ENCODE measurements at places on chromosomes 7 and 10.

DNA sequence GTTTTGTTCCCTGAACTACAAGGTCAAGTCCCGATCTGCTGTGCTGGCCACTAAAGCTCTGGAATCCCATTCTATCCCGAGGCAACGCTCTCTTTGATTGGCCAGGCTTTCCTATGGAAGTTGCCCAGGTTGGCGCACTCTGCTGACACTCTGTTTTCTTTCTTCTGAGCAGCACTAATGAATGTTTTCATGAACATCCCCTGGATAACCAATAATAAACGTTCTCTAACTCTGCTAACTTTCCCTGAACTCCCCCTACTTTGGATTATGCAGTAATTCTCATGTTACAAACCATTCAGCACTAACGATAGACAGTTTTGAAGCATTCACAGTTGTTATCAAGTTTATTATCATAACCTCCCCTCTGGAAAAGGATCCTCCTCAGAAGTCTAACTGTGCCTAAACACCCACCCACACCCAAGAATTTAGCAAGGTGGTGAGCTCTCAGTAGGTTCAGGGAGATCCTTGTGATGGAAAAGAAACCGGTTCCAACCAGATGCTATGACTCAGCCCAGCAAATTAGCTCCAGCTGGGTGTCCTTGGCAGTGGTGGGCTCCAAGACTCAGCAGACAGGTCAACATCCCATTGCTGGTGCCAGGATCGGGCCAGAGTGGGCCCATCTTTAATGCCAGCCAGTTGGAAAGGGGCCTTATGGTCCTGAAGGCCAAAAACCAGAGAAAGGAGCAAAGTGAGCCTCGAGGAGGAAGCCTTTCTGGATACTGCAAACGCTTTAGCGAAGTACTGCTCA is 68.4 kb downstream of the CREB3L2 start:
- ATAC-seq = no peak

GRCh38 chr7:119936836-119937235 is 336.1 kb upstream of the KCND2 start:
- ATAC-seq = no peak

DNA sequence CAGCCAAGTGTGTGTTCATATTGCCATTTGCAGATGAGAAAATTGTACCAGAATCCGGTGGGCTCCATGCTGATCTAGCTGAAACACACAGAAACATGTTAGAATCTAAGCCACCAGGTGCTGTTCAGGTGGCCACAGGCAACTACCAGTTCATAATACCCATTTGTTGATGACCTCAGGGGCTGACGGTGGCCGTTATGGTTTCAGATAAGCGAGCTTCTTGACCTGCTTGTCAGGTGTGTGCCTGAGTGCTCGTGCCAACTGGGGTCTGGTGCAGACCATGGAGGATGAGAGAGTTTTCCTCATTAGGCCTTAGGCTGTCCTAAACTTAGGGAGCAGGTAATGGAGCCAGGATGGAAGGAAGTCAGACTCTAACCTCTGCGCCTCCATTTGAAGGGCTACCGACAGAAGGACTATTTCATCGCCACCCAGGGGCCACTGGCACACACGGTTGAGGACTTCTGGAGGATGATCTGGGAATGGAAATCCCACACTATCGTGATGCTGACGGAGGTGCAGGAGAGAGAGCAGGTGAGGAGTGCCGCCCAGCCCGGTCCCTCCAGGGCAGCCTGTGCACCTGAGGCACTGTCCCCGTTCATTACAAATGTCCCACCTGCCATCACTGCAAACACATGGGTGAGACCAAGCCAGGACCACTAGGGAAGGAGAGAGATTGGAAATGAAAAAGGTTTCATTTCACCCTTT is 53.1 kb downstream of the MKI67 start:
- no peak for ATAC-seq

GRCh38 chr10:70901276-70901878 is 13.0 kb upstream of the PCBD1 start:
- ATAC-seq = no peak

- ATAC-seq = no peak
These were observed 5.5 kb upstream of the MNX1 start for GRCh38 chr7:157016024-157016351.

DNA sequence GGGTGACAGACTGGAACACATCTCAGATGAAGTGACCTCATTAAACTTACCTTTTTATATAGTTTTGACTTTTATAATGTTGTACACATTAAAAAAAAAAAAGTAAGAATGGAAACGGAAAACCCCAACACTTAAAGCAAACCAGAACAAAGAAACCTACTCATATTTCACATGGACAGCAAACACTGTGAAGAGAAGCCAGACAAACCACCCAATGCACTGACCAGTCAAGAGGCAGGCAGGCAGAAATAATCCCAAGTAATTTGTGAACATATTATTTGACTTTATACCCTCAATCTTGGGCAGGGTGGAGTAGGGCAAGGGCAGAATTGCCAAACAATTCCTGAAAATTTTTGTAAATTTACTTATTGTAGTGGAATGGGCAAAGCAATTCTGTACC is 39.8 kb downstream of the WAPL start:
- no peak for ATAC-seq

- no peak for ATAC-seq
These were observed 1.6 kb downstream of the GTF2IRD1 start for GRCh38 chr7:74455291-74455804.

DNA sequence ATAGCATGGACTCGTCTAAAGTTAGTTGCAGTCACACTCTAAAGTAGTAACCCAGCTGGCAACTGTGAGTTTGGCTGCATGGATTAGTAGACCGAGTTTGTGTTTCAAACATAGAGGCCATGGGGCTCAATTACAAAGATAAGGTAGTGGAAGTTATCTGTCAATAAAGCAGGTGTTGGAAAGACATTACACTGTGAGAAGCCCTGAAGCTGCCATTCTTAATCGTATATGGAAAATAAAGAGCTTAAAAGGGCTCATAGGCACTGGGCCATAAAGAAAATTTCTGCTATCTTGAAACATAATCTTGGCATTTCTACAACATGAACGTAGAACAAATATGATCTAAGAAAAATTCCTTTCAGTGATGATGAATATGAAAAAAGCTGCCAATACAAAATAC is 837.7 kb downstream of the REEP3 start:
- ATAC-seq = no peak

DNA sequence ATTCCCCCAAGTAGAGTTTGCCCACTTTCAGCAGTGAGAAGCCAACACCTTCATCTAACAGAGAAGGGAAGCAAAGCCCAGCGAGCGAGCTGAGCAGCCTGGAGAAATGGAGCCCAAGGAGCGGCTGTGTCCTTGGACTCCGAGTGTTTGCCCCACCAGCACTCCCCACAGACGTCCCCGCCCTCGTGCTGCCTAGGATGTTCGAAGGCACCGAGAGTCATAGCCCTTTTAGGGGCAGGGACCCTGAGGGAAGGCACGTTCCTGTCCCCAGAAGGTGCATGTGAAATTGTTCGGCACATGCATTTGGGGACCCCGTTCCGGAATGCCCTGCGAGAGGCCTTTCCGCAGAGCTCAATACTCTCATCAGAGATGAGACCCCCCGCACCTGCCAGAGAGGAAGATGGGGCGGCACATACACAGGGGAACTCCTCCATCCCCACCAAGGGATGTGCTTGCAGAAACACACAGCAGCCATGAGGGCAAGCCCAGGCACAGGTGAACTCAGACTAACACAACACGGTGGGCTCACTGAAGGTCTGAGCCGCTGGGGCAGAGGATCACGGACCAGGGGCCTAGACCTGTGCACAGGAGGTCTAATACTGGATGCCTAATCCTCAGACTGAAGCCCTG is 131.0 kb downstream of the DLG5 start:
- ATAC-seq = no peak

GRCh38 chr7:50352282-50352681 is 47.8 kb downstream of the IKZF1 start:
- peak; percentile 66 for ATAC-seq

GRCh38 chr7:95469848-95470247 is 15.9 kb upstream of the ASB4 start:
- ATAC-seq = no peak

GRCh38 chr7:137593115-137593711 is 249.7 kb upstream of the PTN start:
- no peak for ATAC-seq

- no peak for ATAC-seq
These were observed 920.9 kb downstream of the LRMDA start for GRCh38 chr10:76352300-76352699.

DNA sequence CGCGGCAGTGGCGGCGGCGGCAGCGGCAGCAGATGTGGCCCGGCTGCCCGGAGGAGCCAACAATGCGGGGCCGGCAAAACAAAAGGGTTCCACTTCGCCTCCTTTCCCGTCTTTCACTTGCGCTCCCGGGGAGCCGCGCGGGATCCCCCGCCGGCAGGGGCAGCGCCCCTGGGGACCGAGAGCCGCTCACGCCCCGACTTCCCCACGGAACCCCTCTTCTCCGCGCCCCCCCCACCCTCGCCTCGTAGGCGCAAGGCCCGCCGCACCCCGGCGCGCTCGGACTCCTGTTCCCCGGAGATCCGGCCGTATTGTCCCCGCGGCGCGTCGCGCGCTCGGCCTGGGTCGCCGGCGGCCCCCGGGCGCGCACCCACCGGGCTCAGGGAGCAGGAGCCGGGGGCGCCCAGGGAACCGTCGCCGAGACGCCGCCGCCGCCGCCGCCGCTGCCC is 854 bp downstream of the CTBP2 start:
- no peak for ATAC-seq

GRCh38 chr10:65396997-65397396 is 1528.8 kb upstream of the LRRTM3 start:
- no peak for ATAC-seq

DNA sequence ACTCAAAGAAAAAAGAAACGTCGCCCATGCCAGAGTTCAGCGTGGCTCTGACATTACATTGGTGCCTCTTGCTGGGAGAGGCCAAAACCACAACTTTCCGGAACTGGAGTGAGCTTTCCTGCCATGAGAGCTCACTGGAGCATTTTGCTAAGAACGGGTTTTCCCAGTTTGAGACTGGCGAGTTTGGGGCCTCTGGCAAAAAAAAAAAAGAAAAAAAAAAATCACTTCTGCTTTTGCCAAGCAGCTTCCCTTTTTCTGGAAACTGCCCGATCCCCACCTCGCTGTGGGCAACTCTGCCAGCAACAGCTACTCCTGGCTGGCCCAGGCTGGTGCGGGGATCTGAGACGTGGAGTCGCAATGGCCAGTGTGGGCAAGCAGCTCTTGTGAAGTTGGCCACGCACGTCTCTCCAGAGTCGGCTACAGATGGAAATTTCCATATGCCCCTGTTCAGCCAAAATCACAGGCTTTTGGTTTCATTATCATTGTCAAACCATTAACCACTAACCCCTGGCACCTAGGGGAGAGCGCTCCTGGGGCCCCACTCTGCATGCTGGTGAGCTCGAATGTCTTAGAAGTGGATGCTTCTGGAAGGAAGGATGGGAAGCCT is 25.7 kb downstream of the PRKAG2 start:
- ATAC-seq = peak; percentile 85

DNA sequence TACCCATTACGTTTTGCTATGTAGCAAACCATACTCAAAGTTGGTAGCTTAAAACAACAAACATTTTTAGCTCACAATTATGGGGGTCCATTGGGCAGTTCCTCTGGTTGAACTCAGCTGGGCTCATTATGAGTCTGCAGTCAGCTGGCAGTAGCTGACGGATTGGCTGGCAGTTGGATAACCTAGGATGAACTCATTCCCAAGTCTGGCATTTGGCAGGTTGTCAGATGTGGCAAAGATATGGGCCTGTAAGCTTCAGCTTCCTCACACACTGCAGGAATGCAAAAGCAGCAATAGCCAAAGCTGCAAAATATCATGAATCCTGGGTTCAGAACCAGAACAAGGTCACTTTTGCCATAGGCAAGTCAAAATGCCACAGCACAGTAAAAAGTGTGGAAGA is 412.2 kb upstream of the SORCS1 start:
- no peak for ATAC-seq

DNA sequence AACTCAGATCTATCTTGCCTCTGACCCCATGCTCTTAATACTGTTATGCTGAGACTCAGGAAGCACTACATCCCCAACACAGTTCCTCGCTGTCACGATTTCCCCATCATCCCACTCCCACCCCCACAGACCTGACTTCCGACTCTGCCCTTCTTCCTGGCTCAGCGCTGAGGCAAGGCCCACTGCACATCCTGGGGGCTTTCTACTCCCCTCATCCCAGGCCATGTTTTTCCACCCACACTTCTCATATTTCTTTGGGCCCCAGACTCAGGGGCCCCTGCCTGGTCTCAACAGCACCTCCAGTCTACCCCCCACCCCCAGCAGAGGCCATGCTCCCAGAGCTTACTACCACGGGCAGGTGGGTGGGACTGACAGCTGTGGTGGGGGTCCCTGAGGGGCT is 7.7 kb upstream of the NDST2 start:
- ATAC-seq = no peak

GRCh38 chr10:73999703-74000102 is 1.8 kb downstream of the VCL start:
- no peak for ATAC-seq

GRCh38 chr10:21162948-21163347 is 265.8 kb upstream of the NEBL start:
- no peak for ATAC-seq

GRCh38 chr10:114708717-114709335 is 50.8 kb upstream of the ABLIM1 start:
- no peak for ATAC-seq

- ATAC-seq = peak; percentile 25
These were observed 42.8 kb downstream of the CPXM2 start for GRCh38 chr10:123848564-123849457.

DNA sequence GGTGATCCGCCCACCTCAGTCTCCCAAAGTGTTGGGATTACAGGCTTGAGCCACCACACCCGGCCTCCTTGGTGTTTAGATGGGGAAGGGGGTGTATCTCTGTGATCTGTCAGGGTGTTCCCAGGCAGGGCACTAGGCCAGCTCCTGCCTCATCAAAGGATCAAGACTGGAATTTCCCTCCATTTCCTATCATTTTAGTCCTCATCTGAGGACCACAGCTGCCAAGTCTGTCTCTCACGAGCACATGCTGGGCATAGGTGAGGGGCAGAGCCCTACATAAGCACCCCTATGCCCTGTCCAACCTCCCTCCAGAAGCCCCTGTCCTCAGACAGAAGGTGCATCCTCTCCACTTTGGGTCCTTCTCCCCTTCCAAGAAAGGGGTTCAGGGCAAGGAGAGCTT is 19.5 kb downstream of the TRIM56 start:
- ATAC-seq = no peak

- ATAC-seq = no peak
These were observed 43.0 kb upstream of the HECTD2 start for GRCh38 chr10:91367127-91367531.

- no peak for ATAC-seq
These were observed 14.5 kb downstream of the PDGFA start for GRCh38 chr7:505171-505570.

DNA sequence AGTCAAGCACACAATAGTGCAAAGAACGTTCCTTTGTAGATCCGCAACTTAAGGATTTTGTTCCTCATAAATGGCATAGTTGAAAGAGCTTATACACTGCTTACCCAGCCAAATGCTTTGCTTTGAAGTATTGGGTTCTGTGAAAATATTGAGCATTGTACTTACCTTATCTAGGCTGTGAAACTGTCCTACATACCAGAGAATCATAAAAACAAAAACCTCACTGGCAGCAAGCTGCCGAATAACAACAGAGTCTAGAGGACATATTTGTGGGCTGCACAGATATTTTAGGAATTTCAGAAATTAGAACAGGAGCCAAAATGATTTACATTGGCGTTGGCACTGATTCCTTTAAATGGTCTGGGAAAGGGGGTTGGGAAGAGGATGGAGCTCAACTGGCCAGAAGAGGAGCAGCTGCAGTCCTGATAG is 174.8 kb downstream of the RTKN2 start:
- ATAC-seq = no peak
